ENCODE measurements at places on chromosomes 16 and 17.

DNA sequence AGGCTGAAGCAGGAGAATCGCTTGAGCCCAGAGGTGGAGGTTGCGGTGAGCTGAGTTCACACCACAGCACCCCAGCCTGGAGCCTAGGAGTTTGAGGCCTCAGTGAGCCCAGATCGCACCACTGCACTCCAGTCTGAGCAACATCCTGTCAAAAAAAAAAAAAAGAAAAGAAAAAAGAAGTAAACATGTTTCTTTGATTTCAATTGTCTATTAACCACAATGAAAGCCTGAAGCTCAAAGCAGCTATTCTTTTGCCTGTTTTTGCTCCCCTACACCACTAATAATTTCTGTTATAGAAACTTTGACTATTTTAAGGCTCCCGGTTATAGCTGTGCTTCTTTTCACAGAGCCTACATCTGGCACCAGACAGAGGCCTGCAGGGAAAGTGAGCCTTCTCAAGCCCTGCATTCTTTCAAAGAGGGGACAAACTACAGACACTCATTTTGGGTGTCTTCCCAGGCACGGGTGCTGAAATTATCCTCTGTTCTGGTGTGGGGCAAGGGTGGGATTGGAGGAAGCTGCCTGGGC, 14.2 kb upstream of the SLC52A1 start:
- DNase-seq = peak; percentile 58

DNA sequence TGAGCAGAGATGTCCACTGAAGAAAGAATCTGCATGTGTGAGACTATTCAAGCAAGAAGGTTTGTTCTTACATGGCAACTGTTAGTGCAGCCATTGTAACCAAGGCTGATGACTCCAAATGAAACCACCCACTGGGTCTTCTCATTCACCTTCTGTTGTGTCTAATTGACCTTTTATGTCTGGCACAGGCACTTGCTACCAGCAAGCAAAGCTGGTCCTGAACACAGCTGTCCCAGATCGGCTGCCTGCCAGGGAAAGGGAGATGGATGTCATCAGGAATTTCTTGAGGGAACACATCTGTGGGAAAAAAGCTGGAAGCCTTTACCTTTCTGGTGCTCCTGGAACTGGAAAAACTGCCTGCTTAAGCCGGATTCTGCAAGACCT, 3.6 kb downstream of the CDC6 start:
- no peak for DNase-seq

DNA sequence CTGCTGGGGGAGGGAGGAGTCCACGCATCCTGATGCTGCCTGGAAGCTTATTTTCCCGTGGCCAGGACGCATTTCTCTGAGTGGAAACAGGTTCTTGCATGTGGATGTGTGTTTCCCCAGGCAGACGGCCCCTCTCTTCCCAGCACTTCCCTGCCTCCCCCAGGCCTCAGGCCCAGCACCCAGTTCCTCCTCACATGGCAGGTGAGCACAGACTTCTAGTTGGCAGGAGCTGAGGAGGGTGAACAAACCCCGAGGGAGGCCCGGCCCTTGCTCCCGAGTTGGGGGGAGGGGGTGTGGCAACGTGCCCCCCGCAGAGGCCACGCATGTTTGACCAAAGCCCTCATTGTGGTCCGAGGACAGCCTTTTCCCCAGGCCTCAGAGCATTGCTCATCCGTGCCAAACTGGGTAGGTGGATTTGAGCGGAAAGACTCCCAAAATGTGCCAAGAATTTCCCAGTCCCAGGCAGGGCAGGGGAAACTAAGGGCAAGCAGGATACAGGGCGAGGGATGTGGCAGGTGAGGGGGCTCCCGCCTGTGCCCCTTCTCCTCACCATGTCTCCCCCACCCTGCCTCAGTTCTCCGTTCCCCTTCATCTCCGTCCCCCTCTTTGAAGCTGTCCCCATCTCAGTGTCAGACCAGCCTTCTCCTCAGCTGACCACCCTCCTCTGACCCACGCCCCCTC, 1.5 kb upstream of the SPEM1 start:
- no peak for DNase-seq

GRCh38 chr16:72174726-72175125, 2.8 kb upstream of the PMFBP1 start:
- no peak for DNase-seq

- no peak for DNase-seq
Observed at GRCh38 chr16:12096828-12097522, 120.4 kb downstream of the SNX29 start.

GRCh38 chr17:81491761-81492160, 20.8 kb downstream of the ACTG1 start:
- no peak for DNase-seq

DNA sequence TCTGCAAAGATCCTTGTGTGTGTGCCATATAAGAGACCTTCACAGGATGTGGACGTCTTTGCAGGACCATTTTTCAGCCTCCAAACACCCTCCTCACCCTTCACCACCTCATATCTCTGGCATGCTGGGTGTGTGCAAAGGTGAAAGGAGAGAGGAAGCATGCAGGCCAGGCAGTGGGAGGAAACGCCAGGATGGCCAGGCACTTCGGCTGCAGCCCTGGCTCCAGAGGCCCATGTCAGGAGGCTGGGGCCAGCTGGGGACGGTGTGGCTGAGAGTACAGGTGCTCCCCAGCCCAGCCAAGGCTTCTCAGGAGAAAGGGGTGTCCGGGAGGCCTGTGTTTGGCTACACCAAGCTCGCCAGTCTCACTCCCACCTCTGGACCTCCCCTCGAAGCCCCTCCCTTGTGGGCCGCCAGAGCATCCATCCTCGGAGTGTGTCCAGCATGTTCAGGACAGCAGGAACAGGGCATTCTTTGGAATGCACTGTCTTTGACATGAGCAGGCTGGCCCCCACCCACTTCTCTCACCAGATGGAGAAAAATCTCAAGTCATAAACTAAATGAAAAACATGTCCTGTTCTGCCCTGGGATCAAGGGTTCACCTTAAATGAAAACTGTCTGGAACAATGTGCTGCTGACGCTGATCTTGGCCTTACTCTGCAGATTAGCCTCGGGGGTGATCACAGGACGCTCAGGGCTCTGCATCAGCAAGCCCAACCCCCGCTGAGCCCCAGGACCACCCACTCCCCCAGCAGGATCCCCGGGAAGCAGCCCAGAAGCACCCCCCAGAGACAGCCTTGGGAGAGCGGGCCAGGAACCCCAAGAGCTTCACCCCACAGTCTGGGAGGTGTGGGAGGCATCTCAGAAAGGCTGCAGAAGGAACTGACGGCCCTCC, 15.9 kb downstream of the PEMT start:
- DNase-seq = no peak

DNA sequence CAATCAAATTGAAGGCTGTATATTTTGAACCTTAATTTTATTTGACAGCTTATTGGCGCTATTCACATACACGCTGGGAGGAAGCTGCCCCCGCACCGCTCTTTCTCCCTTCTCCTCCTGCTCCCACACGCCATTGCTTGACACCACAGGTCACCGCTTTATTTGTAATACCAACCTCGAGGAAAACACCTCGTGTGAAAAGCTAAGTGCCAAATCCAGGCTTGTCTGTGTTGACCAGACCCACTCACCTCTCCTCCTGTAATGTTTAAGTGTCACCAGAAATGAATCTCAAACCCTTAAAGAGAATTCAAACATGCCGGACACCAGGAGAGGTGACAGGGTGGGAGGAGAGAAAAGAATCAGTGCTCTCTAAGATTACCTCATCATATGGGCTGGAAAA, 331.4 kb downstream of the GRIN2A start:
- no peak for DNase-seq

- no peak for DNase-seq
Observed at GRCh38 chr17:43840814-43841213, 6.2 kb upstream of the CD300LG start.

DNA sequence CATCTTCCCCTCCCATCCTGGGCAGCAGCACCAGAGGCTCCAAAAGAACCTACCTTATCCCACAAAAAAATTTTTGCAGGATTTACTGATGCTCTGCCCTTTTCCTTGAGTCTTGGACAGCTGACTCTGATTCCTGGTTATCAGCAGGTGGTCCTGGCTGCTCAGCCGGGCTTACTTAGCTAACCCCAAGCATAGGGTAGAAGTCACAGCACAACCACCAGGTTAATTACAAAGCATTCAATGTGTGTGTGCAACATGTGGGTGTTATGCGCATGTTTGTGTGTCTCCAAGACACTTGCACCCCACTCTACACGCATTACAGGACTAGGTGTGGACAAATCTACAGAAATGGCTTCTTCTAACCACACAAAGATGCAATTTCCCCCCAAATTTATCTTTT, 36.3 kb downstream of the PECAM1 start:
- DNase-seq = no peak

DNA sequence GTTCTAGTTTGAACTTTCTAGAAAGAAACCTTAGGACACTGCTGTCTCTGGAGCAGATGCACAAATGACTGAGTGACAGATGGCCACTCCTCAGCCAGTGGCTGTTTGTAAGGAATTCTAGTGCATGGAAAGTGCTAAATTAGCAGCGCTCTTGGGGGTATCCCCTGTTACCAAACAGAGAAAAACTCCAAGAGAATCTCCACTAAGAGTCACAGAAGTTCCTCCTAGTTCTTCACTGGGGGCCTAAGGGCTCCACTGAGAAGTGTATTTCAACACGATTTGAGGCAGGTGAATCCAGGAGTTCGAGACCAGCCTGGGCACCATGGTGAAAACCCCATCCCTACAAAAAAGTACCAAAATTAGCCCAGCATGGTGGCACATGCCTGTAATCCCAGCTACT, 18.1 kb upstream of the IRF8 start:
- DNase-seq = no peak

GRCh38 chr16:77539421-77540034, 104.7 kb upstream of the ADAMTS18 start:
- no peak for DNase-seq

GRCh38 chr17:38440614-38441397, 12.5 kb downstream of the ARHGAP23 start:
- no peak for DNase-seq

- DNase-seq = no peak
Observed at GRCh38 chr16:69078073-69078472, 27.4 kb upstream of the HAS3 start.

- no peak for DNase-seq
Observed at GRCh38 chr17:56914581-56915273, 878 bp upstream of the TRIM25 start.

GRCh38 chr17:60301649-60302048, 90.3 kb downstream of the USP32 start:
- no peak for DNase-seq

DNA sequence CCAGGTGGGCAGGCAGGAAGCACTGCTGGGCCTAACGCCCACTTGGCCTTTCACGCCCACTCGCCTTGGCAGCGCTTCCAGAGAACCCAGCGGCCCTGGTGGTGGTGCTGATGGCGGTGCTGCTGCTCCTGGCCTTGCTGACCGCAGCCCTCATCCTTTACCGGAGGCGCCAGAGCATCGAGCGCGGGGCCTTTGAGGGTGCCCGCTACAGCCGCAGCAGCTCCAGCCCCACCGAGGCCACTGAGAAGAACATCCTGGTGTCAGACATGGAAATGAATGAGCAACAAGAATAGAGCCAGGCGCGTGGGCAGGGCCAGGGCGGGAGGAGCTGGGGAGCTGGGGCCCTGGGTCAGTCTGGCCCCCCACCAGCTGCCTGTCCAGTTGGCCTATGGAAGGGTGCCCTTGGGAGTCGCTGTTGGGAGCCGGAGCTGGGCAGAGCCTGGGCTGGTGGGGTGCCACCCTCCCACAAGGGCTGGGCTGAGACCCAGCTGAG, 64.7 kb downstream of the MRC2 start:
- no peak for DNase-seq

DNA sequence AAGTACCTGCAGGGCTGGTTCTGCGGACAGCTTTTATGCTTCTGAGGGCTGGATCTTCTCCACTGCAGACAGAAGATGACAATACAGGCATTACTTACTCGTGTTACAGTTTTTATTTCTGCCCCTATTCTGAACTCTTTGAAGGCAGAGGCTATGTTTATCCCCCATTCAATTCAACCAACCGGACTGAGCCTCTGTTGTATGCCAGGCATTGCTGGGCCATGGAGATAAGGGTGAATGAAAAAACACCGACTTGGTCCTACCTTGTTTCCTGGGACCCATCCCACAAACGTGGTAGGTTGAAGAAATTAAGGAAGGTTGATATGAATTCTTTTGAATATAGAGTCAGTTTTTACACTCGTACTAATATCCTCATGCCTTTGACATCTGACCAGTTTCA, 10.0 kb upstream of the HP start:
- DNase-seq = no peak

GRCh38 chr17:80045703-80046102, 9.3 kb downstream of the CCDC40 start:
- no peak for DNase-seq

DNA sequence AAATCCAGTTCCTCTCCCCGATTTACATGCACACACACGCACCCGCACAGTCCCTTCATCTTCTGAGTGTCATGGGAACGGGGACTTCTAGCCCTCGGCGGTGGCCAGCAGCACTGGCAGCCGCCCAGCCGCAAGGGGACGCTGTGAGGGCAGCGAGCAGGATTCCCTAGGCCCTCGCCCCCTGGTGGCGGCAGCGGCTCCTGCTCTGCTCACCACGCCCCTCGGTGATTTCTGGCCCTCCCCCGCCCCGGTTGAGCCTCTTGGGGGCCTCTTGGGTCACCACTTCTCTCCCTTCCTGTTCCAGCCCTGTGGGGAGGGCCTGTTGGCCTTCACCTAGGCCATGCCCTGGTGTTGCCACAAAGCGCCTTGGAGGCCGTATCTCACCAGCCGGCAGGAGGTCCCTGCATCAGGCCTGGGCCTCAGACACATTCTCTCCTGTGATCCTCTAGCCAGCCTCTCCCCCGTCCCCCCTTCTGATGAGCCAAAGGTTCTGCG, 75.2 kb upstream of the KSR1 start:
- DNase-seq = peak; percentile 83

DNA sequence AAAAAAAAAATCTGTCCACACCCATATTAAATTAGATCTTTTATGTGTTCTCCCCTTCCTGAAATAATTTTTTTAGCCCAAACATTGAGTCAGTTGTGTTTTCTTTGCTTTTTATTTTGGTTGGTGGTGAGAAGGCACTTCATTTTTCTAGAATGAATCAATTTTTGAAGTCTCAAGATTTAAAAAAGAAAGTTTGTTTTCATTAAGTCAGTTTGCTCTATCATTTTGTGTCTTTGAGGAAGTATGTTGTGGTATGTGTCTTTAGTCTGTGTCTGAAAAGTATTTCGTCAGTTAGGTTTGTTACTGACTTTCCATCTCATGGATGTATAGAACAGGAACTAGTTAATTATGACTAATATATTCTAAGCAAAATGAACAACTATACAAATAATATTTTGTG, 3.8 kb downstream of the IGF2BP1 start:
- no peak for DNase-seq

DNA sequence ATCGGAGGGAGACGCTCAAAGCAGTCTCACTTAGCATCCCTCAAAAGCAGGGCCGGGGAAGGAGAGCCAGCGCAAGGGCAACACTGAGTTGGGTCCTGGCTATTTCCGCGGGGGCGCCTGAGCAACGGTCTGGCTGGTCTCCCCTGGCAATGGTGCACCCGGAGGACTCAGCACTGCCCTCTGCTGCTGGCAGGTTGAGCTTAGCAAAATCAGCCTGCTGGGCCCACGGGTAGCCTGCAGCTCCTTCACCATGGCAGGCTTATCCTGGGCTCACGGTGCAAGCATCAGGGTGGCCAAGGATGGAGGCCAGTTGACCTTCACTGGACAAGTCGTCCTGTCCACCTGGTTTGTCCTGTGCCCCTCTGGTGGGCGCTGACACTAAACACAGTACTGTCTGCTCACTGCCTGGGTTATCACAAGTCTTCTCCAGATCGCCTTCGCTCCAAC, 14.4 kb upstream of the ALDH3A1 start:
- peak; percentile 59 for DNase-seq

- no peak for DNase-seq
Observed at GRCh38 chr17:65371702-65372101, 189.7 kb downstream of the AXIN2 start.

- no peak for DNase-seq
Observed at GRCh38 chr16:57781741-57782606, 20.3 kb downstream of the KIFC3 start.
